Stimulated activated CD4-positive, alpha-beta T cell treated with anti-CD3 and anti-CD28 coated beads, Interleukin-2, amount 100 ng/mL, for 24 hours (primary cell): ENCODE measurements at places on chromosomes 2 and 18.
A peak's percentile ranks its signal among the peaks of the same experiment; 100 is the strongest.

DNA sequence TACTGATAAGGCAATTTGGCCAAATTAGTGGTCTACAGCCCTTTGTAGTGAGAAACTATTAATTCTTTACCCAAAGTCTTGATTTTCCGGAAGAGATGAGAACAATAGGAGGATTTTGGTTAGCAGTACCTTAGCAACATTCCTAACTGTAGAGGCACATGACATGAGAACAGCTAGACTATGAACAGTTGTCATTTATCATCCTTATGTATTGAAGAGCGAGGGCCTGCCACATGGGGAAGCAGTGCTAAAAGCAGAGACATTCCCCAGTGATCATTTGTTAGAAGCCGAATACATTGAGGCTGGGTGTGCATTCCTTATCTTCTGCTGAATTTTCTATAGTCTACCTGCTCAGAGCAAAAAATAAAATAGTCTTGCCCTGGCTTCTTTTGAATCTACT, 65.2 kb downstream of the RBBP8 start:
- no peak for DNase-seq

DNA sequence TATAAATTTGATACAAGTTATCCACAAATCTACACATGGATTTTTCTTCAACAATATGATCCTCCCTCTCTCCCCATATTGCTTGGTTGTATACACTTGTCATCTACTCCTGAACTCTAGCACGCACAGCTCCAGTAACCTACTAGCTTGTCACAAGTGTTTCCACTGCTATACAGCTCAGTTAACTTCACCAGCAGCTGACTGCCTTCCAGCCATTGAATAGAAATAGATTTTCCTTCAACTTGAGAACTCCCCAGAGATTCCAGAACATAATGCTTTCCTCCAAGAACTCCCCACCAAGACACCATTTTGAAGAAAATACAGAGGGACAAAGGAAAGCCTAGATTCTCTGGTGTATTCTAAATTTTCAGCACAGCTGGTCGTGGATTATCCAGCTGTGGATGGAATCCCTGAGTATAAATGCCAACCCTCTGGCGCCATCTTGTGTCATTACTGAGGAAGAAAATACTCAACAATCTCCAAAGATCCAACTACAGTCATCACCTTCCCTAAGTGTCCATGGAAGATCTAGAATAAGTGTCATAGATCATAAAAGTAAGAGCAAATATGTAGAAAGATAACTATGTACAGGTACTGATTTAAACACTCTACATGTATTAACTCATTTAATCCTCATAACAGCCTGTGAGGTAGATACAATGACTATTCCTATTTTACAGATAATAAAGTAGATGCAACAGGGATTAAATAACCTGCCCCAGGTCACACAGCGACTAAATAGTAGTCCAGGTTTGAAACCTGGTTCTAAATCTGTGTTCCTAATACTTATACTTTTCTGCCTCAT, 156.7 kb downstream of the ARHGAP28 start:
- DNase-seq = peak; percentile 4

DNA sequence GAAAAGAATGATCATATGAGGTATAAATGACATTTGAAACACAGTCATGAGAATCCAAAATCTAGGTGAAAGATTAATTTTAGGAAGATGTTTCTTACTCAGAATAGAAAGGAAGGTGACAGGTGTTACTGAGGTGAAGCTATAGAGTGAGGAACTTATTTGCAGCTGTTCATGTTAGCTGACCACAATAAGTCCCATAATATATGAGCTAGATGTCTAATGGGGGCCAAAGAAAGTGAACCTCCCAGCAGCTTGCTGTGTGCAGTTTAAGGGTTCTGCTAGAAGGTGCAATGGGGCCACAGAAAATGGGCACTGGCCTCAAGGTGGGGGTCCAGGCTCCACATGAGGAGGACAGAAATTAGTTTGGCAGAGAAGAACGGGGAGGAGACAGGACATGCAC, 1374.9 kb upstream of the CRIM1 start:
- no peak for DNase-seq

GRCh38 chr2:133166031-133166430, 402.2 kb downstream of the NCKAP5 start:
- no peak for DNase-seq

GRCh38 chr18:12862467-12862866, 21.6 kb downstream of the PTPN2 start:
- DNase-seq = no peak

- no peak for DNase-seq
Observed at GRCh38 chr2:5674026-5674340, 18.2 kb upstream of the SOX11 start.

- DNase-seq = no peak
Observed at GRCh38 chr2:127991742-127992141, 36.1 kb downstream of the SAP130 start.

GRCh38 chr2:172930871-172931255, 144.8 kb upstream of the MAP3K20 start:
- DNase-seq = no peak

DNA sequence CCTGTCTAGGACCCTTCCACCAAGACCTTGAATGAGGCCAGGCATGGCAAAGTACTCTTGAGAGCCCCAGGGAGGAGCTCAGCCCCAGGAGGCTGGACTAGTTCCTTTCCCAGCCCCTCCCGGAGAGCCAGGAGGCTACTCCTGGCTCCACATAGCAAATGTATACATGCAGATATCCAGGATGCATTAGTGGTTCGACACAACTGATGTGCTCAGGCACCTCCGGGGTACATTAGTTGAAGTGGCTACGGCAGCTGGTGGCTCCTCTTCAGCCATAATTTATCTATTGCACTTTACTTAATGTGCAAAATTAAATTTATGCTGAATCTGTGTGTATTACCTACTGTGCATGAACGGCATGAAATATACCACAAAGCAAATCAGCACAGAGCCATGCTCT, 182.8 kb upstream of the MEIS1 start:
- DNase-seq = no peak

DNA sequence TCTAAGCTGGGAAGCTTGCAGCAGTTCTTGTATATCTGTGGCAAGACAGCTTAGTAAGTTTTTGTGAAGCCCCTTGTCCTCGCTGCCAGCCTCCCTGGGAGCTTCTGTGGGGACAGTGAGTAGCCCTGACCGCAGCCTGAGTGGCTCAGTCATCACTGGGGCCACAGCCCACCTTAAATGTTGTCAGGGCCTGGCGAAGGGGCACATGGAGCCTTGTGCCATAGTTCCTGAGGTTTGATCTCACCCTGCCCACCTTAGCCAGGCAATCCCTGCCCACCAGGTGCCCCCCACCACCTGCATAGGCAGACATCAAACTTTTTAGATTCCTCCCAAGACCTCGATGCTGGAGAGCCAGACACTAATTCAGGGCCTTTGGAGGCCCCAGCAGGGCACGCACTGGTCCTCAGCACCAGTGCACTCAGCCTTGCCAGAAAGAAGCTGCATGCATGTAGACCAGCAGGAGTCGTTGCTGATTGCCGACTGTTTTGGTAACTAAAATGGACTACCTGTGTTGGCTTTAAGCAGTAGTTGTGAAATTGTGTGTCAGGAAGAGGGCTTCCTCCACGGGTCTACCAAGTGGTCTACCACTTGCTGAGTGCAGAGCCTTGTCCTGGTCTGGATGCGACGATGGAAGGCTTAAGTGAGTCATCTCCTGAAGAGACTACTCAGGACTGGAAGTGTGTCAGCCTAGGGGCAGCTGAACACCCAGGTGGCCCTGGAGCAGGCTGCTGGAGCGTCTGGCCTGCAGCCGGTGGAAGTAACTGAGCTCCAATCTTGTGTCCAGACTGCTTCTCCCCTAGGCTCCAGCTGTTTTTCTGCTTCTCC, 233.1 kb downstream of the SEPTIN10 start:
- no peak for DNase-seq

- DNase-seq = peak; percentile 41
Observed at GRCh38 chr18:47204908-47205522, 28.9 kb upstream of the IER3IP1 start.

DNA sequence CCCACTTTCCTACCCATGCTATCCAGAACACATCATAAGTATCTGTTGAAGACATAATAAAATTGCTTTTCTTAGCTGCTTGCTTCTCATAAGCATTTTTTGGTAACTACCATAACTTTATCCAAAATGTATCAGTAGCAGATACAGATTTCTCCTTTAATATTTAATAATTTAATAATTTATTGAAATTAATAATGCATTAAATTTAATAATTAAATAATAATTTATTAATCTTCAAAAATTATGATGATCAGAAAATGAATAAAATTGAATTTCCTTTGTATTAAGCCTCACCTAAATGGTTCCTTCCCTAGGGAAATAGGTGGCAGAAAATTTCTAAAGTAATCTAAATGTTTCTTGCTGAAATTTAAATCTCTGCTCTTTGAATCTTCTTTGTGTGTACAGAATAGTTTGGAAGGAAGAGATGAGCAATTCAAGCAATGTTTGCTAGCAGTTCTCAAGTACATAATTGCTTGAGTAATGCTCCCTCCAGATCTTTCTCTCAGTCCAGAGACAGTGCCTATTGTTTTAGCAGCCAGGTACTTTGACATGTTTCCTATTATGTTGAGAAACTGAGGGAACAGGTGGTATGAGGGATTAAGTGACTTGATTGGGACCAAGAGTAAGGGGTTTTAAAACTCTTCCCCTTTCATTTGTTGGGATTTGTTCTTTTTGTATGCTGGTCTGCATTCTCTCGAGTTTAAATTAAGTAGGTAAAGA, 123.1 kb upstream of the CYP26B1 start:
- no peak for DNase-seq

GRCh38 chr18:13376841-13377351, 158.3 kb downstream of the LDLRAD4 start:
- peak; percentile 72 for DNase-seq

- no peak for DNase-seq
Observed at GRCh38 chr2:69764286-69765095, 22.6 kb downstream of the ANXA4 start.

DNA sequence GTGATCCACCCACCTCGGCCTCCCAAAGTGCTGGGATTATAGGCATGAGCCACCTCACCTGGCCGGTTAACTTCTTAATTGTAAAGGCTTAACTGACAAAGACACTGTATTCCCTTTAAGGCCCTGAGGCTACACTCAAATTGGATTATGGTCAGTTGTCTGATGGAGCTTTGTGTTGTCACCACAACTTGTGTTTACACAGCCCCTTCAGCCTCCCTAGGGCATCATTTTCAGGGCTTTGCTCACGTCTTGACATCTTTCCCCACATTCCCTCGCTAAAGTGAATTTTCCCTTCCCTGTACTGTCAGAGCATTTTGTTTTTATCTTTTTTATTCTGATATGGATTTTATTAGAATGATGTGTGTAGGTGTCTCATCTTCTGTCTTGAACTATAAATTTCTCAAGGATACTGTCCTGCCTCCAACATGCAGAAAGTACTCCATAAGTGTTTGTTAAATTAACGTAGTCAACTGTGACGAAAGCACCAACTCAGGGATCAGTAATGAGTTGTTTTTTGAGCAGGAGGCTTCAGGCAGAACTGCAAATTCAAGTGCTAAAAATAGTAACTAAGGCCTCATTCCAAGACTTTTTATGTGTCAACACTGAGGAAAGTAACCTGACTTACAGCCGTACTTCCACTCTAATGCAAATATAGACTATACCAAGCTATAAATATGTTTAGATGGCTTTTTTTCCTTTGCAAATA, 77.1 kb upstream of the NARS1 start:
- no peak for DNase-seq

DNA sequence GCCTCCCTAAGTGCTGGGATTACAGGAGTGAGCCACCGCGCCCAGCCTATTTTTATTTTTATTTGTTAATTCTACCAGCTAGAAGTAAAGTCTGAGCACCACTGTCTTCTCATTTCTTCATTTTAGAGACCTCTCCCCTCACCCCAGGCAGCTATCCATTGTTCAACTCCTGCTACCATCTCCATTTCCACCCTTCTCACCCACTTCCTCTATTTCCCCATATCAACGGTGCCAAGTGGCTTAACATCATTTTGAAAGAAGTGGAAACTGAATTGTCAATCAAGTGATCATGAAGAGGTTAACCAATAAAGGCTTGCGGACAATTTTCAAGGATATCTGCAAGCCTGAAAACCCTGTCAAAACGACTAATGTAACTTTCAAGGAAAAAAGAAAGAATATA, 323.1 kb downstream of the NBAS start:
- no peak for DNase-seq

DNA sequence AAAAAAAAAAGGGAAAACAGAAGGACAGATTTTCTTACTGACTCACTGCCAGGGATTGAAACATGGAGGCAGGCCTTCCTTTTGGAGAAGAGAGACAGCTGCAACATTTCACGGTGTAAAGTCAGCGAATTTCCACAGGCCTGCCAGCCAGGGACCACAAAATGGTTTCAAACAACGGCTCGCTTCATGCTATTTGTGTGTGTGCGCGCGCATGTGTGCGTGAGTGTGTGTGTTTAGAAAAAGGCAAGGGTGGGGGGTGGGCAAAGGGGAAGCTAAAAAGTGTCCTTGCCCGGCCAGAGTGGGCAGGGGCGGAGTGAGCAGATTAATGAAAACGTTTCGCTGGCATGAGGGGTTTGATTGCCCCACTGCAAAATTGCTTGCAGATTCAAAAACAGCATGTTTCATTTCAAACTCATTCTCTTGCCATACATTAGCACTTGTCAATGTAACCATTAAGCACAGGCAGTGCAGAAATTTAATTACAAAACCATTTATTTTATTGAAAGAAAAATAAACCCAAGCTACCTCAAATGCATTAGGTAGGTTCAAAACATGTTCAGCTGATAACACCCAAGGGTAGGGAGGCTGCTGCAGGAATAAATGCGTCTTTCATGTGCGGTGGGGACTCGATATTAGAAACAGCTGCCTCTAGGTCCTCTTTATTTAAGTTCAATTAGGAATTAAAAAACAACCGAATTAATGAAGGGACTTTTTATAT, 182.1 kb upstream of the SIX2 start:
- no peak for DNase-seq
